ENCODE measurements at places on chromosomes 12 and 14.
A peak's percentile ranks its signal among the peaks of the same experiment; 100 is the strongest.

GRCh38 chr14:23299986-23300686, 2.5 kb downstream of the PPP1R3E start:
- DNase-seq, result no peak

GRCh38 chr12:89833337-89834252, 125.0 kb upstream of the ATP2B1 start:
- no peak for DNase-seq

DNA sequence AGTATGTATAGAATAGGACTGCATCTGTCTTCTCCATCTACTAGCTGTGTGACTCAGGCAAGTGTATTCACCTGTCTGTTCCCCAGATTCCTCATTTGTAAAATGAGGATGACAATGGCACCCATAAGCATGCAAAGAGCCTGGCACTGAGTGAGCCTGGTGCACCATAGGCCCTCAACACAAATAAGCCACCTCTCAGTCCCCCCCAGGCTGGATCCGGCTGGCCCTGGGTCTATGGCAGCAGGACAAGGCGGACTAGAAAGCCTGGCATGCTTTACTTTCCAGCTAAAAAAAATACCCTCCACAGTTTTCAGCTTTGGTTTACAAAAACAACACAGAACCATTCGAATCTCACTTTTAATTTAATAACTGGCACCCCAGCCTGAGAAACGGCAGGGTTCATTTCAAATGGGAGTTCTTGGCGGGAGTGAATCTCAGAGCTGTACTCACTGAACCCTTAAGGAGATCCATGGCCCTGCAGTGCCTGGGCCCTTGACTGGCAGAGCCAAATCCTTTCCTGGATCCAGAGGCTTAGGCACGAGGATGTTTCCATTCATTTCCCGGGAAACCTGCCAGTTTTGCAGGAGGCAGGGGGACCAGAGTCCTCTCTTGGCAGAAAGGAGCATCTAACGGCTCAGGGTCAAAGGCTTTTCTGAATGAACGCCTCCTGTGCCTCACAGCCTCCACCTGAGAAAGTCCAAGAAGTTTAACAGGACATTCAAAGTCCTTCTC, 17.7 kb downstream of the SYNE3 start:
- DNase-seq, result no peak

- no peak for DNase-seq
Observed at GRCh38 chr14:46574221-46574977, 77.2 kb downstream of the RPL10L start.

- DNase-seq, result peak; percentile 71
Observed at GRCh38 chr14:105375635-105376057, 22.7 kb upstream of the TEX22 start.

- no peak for DNase-seq
Observed at GRCh38 chr14:60710494-60710893, 13.7 kb downstream of the SIX4 start.
